Left ventricle myocardium inferior (tissue), 1 donor: ENCODE measurements at places on chromosomes 6 and 20. TPM values are rescaled to one million over a fixed set of nuclear protein-coding genes. Genes with fewer than 3 reads are reported as not detected.

ULBP2 gene
- 0.93 TPM for total RNA-seq

LHFPL5 gene
- not detected for total RNA-seq

EPHA7 gene
- 12.5 TPM for total RNA-seq

NOX3 gene
- not detected for total RNA-seq

TMEM74B gene
- 4.2 TPM for total RNA-seq

NR2E1 gene
- total RNA-seq: not detected

BMP5 gene
- total RNA-seq: 0.93 TPM

SLC17A3 gene
- not detected for total RNA-seq

NT5E gene
- 4.3 TPM for total RNA-seq

AIF1 gene
- 15.2 TPM for total RNA-seq

- no peaks in the 10 kb centered on the region for H3K27me3 ChIP-seq
- H3K4me3 ChIP-seq: no peak overlapping the region
- no peak for DNase-seq
- H3K4me1 ChIP-seq: peaks cover 12% of the 10 kb centered on the region
Observed at GRCh38 chr20:1773816-1774215, 116.2 kb upstream of the SIRPG start.

DNA sequence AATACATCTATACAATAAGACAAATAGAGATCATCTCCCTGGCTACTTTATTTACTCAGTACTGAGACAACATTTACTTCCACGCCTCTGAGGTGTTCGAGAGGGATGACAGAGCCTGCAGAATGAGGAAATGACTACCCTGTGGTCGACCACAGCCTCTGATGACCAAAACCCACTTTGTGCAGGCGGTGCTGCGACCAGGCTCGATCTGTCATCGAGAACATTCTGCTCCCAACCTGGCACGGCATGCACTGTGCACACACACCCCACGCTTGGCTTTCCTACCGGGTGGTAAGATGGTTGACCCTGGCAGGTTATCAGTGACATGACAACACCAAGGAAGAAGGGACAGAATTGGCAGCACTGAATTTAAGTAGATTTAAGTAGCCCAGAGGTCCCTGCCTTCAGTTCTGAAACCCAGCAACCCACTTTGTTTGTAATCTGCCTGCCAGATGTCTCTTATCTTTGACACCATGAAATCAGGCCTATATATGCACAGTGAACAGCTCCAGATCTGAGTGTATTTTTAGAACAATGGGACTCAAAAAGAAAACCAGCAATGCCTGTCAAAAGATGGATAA lies 42.6 kb downstream of the TTI1 start:
- H3K27ac ChIP-seq: peak overlapping the region; percentile 91
- H3K27me3 ChIP-seq: no peaks in the 10 kb centered on the region
- H3K36me3 ChIP-seq: peaks cover 27% of the 10 kb centered on the region
- H3K4me1 ChIP-seq: peaks cover 100% of the 10 kb centered on the region
- DNase-seq: peak; percentile 71
- H3K4me3 ChIP-seq: no peak overlapping the region

- H3K4me3 ChIP-seq: peak overlapping the region; percentile 94
- peak; percentile 15 for DNase-seq
- H3K36me3 ChIP-seq: no peaks in the 10 kb centered on the region
- no peaks in the 10 kb centered on the region for H3K27me3 ChIP-seq
Observed at GRCh38 chr6:110178626-110179405, 654 bp downstream of the WASF1 start.

DNA sequence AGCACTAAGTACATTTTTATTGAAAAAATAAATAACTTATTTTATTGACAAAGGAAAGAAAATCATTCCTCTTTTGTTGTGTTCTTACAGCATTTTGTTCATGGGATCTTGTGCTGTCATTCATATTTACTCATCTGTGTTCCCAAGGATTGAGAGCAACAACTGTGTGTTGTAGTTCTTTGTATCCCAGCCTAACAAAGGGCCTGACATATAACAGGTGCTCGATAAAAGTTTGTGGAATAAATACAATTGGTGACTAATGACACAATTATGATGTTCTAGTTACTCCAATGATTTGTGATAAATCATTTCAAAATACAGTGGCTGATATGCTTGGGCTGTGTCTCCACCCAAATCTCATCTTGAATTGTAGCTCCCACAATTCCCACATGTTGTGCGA lies 7.9 kb upstream of the OGFRL1 start:
- DNase-seq: no peak
- H3K36me3 ChIP-seq: no peaks in the 10 kb centered on the region
- peaks cover 10% of the 10 kb centered on the region for H3K4me1 ChIP-seq
- no peak overlapping the region for H3K27ac ChIP-seq

- peak overlapping the region; percentile 89 for H3K27ac ChIP-seq
- H3K4me1 ChIP-seq: peaks cover 53% of the 10 kb centered on the region
- H3K27me3 ChIP-seq: peaks cover 23% of the 10 kb centered on the region
- H3K36me3 ChIP-seq: no peaks in the 10 kb centered on the region
Observed at GRCh38 chr20:32007787-32008616, 2.2 kb upstream of the CCM2L start.

GRCh38 chr6:42766163-42766670 lies 15.6 kb upstream of the BICRAL start:
- peaks cover 11% of the 10 kb centered on the region for H3K4me1 ChIP-seq
- no peaks in the 10 kb centered on the region for H3K36me3 ChIP-seq
- no peaks in the 10 kb centered on the region for H3K27me3 ChIP-seq
- no peak overlapping the region for H3K27ac ChIP-seq

DNA sequence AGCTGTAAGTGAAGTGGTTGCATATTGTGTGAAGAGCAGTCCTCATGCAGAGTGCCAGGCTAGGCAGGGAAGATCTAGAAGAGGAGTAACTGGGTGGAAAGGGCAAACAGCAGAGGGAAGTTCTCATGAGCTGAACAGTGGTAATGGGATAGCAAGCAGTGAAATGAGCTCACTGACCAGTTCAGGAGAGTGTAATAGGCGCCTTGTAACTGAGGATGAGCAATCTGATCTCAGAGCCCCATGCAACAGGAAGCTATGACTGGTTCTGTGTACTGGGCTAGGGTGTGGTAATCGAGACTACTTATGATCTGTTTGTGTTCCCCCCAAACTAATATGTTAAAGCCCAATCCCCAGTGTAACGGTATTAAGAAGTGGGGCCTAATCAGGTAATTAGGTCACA lies 98.6 kb downstream of the RFX6 start:
- peaks cover 3% of the 10 kb centered on the region for H3K27me3 ChIP-seq
- no peaks in the 10 kb centered on the region for H3K36me3 ChIP-seq
- no peak for DNase-seq
- H3K4me1 ChIP-seq: no peaks in the 10 kb centered on the region
- H3K4me3 ChIP-seq: no peak overlapping the region
- no peak overlapping the region for H3K27ac ChIP-seq

GRCh38 chr6:44036196-44036595 lies 91.1 kb downstream of the MRPL14 start:
- DNase-seq: no peak
- no peaks in the 10 kb centered on the region for H3K27me3 ChIP-seq
- H3K4me1 ChIP-seq: peaks cover under 1% of the 10 kb centered on the region
- H3K27ac ChIP-seq: no peak overlapping the region

- no peak overlapping the region for H3K4me3 ChIP-seq
- no peak for DNase-seq
Observed at GRCh38 chr6:47041741-47042140, 391 bp downstream of the ADGRF1 start.

DNA sequence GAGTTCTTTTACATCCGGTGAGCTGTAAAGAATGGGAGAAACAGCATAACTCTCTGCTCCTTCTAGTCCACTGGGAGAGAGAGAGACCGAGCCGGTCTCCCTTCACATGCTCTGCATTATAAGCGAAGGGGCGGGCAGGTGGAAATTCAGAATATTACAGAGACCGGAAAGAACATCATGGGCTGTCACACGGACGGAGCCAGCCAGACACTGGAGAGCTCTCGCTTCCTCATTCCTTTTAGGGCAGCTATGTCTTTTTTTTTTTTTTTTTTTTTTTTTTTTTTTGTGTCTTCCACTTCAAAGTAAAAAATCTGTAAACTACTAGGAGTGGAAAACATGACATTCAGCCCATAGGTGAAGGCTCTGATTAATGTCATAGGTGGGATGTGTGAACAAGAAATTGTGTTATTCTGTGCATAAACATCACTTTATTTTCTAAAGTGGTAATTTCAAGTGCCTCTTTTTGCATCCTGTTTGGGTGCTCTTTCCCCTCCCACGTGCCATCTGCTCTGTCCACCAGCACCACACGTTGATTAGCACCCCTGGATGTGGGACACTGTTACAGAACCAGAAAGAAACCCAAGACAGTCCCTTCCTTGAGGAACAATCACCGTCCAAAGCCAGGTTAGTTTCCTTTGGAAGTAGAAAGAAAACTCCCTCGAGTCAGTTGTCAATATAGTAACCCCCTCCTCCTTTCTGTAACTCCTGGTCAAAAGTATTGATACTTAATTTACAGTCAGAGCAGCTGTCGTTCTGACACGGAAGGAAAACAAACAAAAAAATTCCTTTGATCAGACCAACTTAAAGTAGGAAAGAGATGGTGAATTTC lies at the start of gene TAGAP:
TSS of gene TAGAP (minus strand) at position 93 of the 829 bp plus-strand sequence. CDS start 845 bp downstream, outside the sequence.
- H3K27ac ChIP-seq: peak within 1 kb of the TSS; percentile 34
- H3K4me1 ChIP-seq: peaks cover 16% of the 10 kb centered on the region
- DNase-seq: peak; percentile 52

DNA sequence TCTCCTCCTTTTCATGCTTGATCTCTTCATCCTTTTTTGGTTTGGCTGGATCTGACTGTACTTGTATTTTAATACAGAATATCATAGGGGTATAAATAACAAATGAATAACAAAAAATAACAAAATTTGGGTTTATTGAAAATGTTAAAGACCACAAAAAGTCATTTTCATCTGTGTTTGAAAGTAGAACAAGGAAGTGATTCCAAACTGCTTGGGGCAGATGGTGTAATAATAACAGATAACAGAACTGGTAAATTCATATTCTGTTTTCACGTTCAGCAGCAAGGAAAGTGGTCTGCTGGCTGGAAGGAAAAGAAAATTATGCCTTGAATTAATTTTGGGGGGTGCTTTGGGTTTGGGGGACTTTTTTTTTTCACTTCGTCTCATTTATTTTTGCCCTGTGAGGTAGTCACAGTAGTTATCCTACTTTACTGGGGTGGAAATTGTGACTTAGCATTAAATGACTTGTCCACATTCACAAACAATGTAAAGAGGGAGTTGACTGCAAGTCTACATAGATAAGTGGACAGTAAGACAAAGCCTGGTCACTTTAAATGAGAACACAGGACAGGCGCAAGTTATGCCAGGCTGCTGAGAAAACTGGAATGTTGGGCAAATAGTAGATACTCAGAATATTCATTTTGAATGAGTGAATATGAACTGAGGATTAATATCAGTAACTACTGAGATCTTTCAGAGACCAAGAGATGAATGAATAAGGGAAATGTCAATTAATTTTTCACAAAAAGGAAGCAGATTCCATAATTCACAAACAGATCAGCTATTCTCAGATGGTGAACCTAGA lies 193.9 kb upstream of the CITED2 start:
- DNase-seq: no peak
- no peaks in the 10 kb centered on the region for H3K27me3 ChIP-seq
- H3K4me3 ChIP-seq: no peak overlapping the region
- H3K36me3 ChIP-seq: no peaks in the 10 kb centered on the region
- peaks cover 4% of the 10 kb centered on the region for H3K4me1 ChIP-seq

- H3K36me3 ChIP-seq: no peaks in the 10 kb centered on the region
- no peaks in the 10 kb centered on the region for H3K4me1 ChIP-seq
- H3K27me3 ChIP-seq: peaks cover 25% of the 10 kb centered on the region
Observed at GRCh38 chr20:61749406-61750075, 316.1 kb downstream of the TAF4 start.

DNA sequence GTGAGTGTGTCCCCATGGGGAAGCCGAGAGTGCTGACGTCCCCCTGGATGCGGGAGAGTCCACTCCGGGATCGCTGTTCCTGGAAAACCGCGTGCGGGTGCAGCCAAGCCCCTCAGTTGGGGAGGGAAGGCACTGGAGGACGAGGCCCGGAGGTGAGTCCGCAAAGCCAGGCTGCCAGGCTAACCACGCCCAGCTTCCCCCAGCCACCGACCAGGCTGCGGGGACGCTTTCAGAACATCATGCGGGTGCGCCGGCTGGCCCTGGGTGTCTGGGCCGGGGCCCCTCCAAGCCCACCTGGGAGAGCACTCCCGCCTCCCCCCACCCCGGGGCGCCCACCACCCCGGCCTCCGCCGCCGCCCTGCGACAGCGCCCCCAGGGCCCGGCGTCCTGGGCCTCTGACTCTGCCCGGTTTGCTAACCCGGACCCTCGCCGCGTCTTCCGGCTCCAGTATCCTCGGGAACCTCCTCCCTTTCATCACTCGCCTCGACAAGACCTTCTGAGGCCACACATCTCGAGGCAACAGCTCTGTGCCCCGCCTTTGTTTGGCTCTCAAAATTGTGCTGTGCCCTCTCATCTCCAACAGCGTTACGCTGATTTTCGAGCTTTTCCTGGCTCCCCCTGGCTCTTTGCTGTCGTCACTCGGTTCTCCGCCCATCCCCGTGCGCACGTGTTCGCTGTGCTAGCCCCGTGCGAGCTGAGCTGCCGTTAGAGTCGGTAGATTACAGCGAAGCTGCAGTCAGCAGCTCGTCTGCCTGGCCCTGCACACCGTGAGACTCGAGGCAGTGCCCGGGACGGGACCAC lies 47.1 kb upstream of the ENTPD6 start:
- DNase-seq: peak; percentile 25
- H3K27me3 ChIP-seq: peaks cover 63% of the 10 kb centered on the region
- H3K36me3 ChIP-seq: no peaks in the 10 kb centered on the region
- H3K4me1 ChIP-seq: peaks cover 11% of the 10 kb centered on the region

DNA sequence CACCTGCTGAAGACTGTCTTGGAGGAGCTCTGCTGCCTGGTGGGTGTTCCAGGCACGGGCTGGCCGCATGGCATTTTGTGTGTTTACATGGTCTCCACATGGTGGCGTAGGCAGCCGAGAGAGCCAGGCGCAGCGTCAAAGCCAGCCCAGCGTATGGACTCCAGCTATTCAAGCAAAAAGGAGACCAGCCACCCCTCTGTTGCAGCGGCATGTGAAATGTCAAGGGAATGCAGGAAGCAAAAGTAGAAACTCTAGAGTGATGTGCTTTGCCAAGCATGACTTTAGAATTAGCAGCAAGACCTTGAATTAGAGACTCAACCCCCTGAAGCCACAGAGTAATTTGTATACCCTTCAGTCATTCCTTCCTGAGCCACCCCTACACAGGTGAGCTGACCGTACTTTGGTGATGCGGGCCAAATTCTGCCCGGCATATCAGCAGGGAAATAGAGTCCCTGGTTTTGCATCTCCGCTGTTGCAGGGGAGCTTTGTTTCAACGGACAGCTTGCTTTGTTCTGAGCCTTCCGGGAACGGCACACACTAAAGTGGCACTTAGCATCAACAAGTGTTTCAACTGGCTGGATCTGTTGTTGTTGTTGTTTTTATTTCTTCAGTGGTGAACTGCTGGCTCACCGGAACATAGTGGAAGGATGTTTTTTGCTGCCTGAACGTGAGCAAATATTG lies 48.5 kb downstream of the FNDC1 start:
- H3K27ac ChIP-seq: no peak overlapping the region
- peaks cover 97% of the 10 kb centered on the region for H3K27me3 ChIP-seq
- peaks cover 2% of the 10 kb centered on the region for H3K4me1 ChIP-seq
- no peaks in the 10 kb centered on the region for H3K36me3 ChIP-seq
- DNase-seq: no peak

GRCh38 chr20:51628533-51629398 lies 86.2 kb upstream of the NFATC2 start:
- no peak overlapping the region for H3K4me3 ChIP-seq
- peak overlapping the region; percentile 19 for H3K27ac ChIP-seq
- peaks cover 44% of the 10 kb centered on the region for H3K4me1 ChIP-seq
- no peak for DNase-seq
- H3K27me3 ChIP-seq: no peaks in the 10 kb centered on the region

- no peak overlapping the region for H3K4me3 ChIP-seq
- peaks cover 100% of the 10 kb centered on the region for H3K4me1 ChIP-seq
- no peaks in the 10 kb centered on the region for H3K27me3 ChIP-seq
- H3K36me3 ChIP-seq: peaks cover 37% of the 10 kb centered on the region
Observed at GRCh38 chr20:31682352-31682751, 40.3 kb downstream of the BCL2L1 start.

GRCh38 chr20:36825385-36826104 lies 50.4 kb upstream of the TLDC2 start:
- no peak overlapping the region for H3K4me3 ChIP-seq
- H3K36me3 ChIP-seq: peaks cover 52% of the 10 kb centered on the region
